SJCRH30 (cell line): ENCODE measurements at places on chromosomes 1 and 21. TPM values are rescaled to one million over a fixed set of nuclear protein-coding genes. Genes with fewer than 3 reads are reported as not detected.

- DNase-seq: no peak
These were observed 32.0 kb downstream of the RNF2 start for GRCh38 chr1:185077374-185077773.

GRCh38 chr1:85047144-85047471 is 1.2 kb downstream of the MCOLN3 start:
- no peak for DNase-seq

GRCh38 chr1:33089457-33089856 is 8.5 kb downstream of the AZIN2 start:
- no peak for DNase-seq

DNA sequence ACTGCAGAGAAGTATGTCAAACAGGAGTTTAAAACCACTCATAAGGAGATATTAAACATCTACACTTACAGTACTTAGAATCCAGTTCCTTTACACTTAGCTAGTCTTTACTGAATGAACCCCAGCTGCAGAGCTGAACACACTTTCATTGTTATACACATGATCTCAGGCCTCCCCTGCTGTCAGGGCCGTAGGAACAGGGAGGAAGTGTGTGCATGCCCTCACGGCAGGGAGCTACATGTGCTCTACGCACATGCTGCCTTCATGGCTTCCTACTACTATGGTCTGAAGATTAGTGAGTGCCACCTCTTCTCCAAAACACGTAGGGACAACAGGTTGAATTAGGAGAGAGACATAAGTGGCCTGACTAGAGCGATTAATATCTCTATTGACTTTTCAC is 191.5 kb downstream of the SIPA1L2 start:
- no peak for DNase-seq

DNA sequence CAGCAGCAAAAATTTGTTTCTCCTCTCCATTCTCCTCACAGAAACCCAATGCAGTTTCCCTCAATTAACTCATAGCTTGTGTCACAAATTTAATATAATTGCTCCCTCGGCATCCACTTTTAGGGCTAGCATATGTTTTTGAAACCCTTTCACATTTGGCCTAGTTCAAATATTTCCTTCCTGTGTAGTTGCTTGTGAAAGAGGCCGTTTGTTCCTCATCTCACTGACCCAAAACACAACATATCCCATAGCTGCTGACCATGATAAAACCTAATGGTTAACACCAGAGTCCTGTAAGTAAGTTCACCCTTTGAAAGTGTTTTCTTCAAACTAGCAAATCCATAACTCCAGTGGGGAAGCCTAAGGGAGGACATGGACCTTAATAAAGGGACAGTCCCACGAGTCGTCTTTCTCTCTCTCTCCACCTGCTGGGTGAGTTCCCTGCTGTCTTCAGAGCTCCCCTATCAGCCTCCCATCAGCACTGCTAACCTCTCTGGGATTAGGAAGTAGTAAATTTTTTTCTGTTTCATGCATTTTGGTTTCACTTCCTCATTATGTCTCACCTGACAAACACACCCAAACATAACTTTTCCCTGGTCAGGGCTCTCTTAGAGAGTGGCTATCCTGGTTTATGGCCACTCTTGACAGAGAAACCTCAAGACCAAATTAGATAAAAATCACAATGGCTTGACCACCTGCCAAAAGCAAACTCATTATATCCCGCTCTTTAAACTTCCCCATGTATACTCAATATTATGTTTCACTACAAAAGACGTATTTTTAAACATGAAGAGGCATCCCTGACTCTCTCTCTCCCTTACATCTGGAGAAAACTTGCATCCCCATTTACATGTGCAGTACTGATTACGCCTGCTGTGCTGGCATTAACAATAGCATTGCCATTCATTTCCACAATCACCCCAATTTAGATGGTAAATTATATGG is 177.7 kb upstream of the HP1BP3 start:
- no peak for DNase-seq

- no peak for DNase-seq
These were observed 128.0 kb downstream of the ADAMTS1 start for GRCh38 chr21:26717146-26717739.

- no peak for DNase-seq
These were observed 201.7 kb upstream of the AJAP1 start for GRCh38 chr1:4452701-4453100.

DNA sequence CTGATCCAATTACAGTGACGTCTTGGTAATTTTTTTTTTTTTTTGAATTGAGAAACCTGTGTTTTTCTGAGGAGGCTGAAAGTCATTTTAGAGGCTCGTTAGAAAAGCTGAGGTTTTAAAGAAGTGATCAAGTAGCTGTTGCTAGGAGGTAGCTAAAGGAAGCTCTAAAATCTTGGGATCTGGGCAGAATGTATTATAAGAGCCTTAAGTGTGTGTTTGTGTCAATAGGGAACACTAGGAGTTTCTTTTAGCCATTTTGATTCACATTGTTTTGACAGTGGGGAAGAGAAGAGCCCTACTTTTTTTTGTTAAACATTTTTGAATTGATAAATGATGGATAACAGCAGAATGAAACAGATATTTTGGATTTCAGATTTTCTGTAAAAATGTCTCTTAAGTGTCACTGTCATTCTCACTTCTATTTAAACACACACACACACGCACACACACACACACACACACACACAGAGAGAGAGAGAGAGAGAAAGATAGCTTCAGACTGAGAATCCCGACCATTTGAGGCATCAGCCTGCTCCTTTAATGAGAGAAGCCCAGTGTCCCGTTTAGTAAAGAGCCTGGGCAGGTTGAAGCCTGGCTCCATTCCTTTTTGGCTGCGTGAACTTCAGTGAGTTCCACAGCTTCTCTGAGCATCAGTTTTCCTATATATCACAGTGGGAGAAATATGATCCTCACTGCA is 79.1 kb upstream of the GPR88 start:
- DNase-seq: peak; percentile 30

GRCh38 chr1:24343412-24344089 is 24.4 kb downstream of the GRHL3 start:
- no peak for DNase-seq

DNA sequence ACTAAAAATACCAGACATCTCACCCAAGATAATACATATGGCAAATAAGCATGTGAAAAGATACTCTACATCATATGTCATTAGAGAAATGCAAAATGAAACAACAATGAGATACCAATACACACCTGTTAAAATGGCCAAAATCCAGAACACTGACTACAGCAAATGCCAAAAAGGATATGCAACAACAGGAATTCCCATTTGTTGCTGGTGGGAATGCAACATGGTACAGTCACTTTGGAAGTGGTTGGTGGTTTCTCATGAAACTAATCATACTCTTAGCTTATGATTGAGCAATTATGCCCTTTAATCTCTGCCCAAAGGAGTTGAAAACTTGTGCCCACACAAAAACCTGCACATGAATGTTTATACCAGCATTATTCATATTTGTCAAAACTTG is 6.4 kb upstream of the RGS2 start:
- DNase-seq: no peak

DNA sequence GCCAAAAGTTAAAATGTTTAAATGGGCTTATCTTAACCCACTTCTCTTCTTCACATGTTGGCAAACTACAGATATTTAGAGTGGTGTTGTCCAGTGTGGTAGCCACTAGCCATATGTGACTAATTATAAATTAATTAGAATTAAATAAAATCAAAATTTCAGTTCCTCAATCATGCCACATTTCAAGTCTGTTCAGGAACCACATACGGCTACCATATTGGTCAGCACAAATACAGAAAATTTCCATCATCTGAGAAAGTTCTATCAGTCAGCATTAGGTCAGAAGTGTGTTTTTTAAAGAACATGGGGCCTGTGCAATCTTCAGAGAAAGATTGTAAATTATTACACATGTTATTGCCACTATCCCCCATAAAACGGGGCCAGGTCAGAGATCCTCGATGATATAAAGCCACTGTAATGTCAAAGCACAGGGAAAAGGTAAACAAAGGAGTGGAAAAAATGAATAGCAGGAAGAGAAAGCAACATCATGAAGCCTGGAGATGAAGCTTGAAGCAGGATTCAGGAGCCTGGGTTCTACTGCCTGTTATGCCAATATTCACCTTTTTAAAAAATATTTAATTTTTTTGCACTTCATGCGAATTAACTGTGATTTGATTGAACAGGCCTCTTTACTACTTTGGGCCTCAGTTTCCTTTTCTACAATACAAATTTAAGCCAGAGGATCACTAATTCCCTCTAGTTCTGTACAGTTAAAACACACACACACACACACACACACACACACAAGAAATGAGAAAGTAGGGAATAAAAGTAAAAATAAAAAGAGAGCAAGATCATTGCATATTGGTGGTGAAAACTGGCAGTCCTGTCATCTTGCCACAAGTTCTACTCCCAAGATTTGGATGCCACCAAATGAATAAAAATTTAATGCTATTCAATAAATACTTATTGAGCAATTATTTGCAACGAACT is 2.3 kb downstream of the RSBN1 start:
- no peak for DNase-seq

DNA sequence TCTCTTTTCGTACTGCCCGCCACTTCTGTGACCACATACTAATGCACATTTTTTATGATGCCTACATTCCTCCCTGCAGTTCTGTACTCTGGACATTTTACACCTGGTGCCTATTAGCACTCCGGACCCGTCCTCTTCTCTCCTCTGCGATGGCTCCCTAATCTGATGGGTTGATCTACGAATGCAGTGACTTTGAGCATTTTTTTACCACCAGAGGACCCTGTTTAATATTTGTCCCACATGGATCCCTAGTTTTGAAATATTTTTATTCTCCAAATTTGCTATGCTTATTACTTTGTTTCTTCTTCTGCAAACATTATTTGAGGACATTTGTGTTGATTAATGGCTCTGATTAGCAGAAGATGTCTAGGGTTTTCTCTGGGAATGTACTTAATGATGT is 5.2 kb downstream of the PPFIA4 start:
- peak; percentile 64 for DNase-seq

GRCh38 chr1:209797978-209798639 is 7.8 kb downstream of the IRF6 start:
- DNase-seq: no peak

DNA sequence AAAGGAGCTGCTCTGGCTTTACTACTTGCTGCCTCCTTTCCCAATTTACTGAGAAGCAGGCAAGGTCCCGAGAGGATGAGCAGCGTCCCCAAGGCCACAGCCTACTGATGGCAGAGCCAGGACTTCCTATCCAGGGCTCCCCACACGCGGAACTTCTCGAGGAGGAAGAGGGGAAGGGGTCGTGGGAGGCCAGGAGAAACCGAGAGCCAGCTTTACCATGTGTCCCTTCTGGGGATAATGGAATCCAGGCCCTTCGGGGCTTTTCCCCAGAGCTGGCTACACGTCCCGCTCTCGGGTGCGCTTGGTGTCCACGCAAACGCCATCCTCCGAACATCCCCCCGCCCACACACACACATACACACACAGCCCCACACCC is 4.3 kb upstream of the CCN1 start:
- DNase-seq: peak; percentile 82

DNA sequence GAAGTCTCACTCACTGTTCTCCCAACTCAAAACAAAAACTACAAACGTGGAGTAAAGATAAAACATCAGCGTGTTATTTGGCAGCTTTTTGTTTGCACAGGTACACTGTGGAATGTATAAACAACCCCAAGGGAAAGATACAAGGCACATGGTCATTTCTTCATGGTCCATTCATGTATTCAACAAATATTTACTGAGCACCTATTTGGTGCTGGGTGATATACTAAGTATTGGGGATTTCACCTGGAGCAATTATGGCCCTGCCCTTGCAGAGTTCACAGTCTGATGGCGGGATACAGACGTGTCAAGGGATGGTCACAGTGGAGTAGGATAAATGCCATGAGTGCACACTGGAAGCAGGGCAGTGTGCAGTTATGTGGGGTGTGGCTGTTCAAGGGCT is 136.1 kb downstream of the SPATA46 start:
- DNase-seq: no peak

- DNase-seq: no peak
These were observed 34.1 kb downstream of the TP53BP2 start for GRCh38 chr1:223811634-223812101.

DNA sequence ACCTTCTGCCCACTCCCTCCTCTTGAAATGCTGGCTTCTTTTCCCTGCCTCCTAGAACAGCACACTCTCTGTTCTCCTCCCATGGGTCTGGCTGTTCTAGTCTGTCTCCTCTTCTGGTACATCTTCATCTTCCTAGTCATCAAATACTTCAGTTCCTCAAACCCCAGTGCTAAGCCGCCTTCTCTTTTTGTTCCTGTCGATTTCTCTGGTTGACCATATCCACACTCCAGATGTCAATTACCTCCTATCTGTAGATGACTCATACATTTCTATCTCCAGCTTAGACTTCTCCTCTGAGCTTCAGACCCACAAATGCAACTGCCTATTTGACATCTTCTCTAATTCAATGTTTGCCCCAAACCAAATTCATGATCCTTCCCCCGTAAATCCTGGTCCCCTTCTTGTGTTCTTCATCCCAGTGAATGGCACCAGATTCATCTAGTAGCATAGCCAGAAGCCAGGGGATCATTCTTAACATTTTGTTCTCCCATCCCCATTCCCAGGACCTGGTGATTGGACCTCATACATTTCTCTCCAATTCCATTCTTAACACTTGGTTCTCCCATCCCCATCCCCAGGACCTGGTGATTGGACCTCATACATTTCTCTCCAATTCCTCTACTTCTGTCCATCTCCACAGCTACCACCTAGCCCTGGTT is 35.9 kb downstream of the USP24 start:
- DNase-seq: no peak

DNA sequence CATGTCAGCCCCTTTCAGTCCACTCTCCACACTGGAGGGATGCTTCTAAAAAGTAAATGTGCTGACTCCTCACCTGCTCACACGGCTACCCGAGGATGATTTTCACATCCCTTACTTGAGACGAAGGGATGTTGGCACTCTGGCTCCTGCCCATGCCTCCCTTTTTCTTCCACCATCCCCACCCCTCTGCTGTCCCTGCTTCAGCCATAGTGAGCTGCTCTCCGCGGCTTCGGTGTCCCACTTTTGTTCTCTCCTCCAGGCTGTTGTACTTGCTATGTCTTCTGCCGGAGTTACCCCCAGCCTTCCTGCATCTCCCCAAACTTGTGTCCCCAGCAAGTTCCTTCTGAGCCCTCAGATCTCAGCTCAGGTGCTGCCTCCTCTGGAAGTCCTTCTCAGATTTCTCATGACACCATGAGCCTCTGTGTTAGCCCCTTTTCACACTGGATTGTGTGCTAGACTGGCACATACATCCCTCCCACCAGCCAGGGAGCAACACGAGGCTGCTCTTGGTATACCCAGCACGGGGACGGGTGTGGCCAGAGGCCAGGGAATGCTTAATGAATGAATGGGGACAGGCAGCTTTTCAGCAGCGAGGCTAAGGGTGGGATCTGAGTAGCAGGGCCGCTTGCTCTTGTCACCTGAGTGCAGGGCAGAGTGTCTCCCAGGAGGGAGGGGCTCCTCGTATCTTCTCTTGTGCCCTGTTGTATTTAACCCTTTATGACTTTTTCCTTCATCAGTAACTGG is 1.3 kb downstream of the ACOT11 start:
- DNase-seq: no peak

- DNase-seq: no peak
These were observed 17.4 kb upstream of the IL19 start for GRCh38 chr1:206753141-206753540.

GRCh38 chr1:119929643-119930315 is 33.5 kb upstream of the ADAM30 start:
- no peak for DNase-seq

The B3GALT5 gene
- 4.8 and 5.4 TPM in 2 replicates for total RNA-seq

The TBX15 gene
- total RNA-seq: 58.0 and 63.1 TPM in 2 replicates

The HNRNPCL4 gene
- not detected in 2 replicates for total RNA-seq

The PLEKHN1 gene
- total RNA-seq: 0.04 and 0.05 TPM in 2 replicates

The RGS8 gene
- total RNA-seq: 1.6 and 2.7 TPM in 2 replicates

The TDRD10 gene
- not detected in 2 replicates for total RNA-seq

The FBXO42 gene
- 21.3 and 26.5 TPM in 2 replicates for total RNA-seq

The OVAAL gene
- not detected in 2 replicates for total RNA-seq

The LINGO4 gene
- not detected in 2 replicates for total RNA-seq
